Hepatocyte (in vitro differentiated cells): ENCODE measurements at places on chromosomes 3 and 15.

- H3K4me3 ChIP-seq, result no peak overlapping the region
- no peak overlapping the region for H3K27ac ChIP-seq
- H3K36me3 ChIP-seq, result no peaks in the 10 kb centered on the region
- H3K4me1 ChIP-seq, result no peaks in the 10 kb centered on the region
Observed at GRCh38 chr3:113521981-113522380, 7.0 kb upstream of the SPICE1 start.

- peaks cover 23% of the 10 kb centered on the region for H3K4me1 ChIP-seq
- H3K36me3 ChIP-seq, result no peaks in the 10 kb centered on the region
- no peak overlapping the region for H3K4me3 ChIP-seq
- no peaks in the 10 kb centered on the region for H3K27me3 ChIP-seq
Observed at GRCh38 chr3:148598619-148599018, 99.1 kb upstream of the AGTR1 start.

DNA sequence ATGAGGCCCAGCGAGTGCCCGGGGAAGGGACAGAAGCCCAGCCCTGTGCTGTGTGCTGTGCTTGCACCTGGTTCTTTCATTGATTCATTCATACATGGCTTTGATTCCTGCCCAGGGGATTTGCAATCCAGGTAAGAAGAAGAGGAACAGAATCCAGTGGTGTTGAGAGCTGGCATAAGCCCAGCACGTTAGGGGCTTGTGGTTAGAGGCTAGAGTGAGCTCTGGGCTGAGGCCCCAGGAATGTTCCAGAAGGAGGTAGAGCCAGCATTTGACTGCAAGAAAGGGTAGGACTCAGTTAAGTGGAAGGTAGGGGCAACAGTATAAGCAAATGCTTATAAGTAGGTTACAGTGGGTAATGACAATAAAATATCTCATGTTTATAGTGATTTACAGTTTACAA lies 2.3 kb downstream of the VWA5B2 start:
- H3K27ac ChIP-seq, result no peak overlapping the region
- no peaks in the 10 kb centered on the region for H3K36me3 ChIP-seq
- no peak for DNase-seq
- H3K27me3 ChIP-seq, result peaks cover 55% of the 10 kb centered on the region

DNA sequence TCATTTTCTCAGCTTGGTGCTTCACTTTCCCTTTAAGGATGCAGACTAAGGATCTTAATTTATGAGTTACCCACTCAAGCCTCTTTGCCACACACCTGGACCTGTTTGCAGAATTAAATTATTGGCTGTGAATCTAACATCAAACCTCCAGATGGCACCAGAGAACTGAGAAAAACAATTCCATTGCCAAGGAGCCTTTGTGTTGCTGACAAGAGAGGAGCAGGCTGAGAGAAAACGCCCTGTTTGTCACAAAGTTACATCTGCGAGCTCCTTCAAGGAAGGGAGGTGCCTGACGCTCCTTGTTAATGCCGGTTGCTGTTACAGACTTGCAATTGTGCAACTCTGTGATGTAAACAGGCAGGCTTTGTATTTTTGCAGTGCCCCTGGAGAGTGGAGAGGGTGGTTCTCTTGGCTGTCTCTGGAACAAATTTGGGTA lies 36.3 kb upstream of the TMC3 start:
- peak; percentile 82 for DNase-seq
- H3K36me3 ChIP-seq, result no peaks in the 10 kb centered on the region
- no peak overlapping the region for H3K4me3 ChIP-seq
- no peaks in the 10 kb centered on the region for H3K4me1 ChIP-seq
- peaks cover 14% of the 10 kb centered on the region for H3K27me3 ChIP-seq
